ENCODE measurements at places on chromosomes 5 and 9.

DNA sequence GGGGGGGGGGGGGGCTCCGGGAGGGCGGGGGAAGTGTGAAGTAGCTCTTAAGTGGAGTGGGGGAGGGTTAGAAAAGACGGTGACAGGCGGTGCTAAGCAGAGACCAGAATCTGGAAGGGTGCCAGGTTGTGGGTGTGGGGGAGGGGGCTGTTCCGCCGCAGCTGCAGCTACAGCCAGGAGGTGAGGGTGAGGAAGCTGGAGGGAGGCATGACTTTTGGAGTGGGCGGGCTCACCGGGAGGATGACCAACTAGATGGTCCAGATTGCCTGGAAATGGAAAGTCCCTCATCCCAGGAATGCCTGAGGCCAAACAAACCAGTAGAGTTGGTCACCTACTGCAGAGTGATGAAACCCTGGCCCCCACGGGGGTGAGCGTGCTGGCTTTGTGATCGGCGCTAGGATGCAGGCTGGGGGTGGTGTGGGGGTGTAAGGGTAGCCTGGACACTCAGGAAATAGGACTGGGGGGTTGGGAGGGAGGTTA is 158.1 kb upstream of the SHB start:
- peak; percentile 14 for DNase-seq

DNA sequence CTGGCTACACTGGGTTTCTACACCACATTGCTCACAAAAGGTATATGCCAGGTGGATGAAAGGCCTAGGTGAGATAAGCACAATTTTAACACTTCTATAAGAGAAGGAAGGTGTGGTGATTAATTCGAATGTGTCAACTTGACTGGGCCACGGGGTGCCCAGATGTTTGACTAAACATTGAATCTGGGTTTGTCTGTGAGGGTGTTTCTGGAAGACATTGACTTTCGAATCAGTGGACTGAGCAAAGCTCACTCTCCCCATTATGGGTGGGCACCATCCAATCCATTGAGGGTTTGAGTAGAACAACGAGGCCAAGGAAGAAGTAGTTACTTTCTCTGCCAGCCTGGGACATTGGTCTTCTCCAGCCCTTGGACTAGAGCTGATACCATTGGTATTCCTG is 78.2 kb upstream of the COL5A1 start:
- no peak for DNase-seq

GRCh38 chr5:45774528-45774927 is 78.3 kb upstream of the HCN1 start:
- no peak for DNase-seq

- DNase-seq, result no peak
Observed at GRCh38 chr9:124602632-124603031, 95.4 kb upstream of the NR5A1 start.

DNA sequence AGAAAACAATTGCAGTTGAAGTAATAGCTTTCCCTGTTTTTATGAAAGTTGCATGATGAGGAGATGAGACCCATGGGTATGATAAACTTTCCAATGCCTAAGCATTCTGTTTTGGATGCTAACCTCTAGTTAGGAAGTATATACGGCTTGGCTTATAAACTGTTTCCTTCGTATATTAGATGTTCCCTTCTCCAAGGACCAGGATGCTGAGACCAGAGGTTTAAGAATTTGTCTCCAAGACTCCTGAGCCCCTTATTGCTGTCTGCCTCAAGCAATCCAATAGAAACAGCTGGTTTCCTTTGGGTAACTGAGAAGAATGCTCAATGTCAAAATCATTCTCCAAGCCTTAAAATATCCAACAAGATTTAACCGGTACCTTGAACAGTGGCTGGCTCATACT is 12.2 kb upstream of the TNC start:
- DNase-seq, result no peak

DNA sequence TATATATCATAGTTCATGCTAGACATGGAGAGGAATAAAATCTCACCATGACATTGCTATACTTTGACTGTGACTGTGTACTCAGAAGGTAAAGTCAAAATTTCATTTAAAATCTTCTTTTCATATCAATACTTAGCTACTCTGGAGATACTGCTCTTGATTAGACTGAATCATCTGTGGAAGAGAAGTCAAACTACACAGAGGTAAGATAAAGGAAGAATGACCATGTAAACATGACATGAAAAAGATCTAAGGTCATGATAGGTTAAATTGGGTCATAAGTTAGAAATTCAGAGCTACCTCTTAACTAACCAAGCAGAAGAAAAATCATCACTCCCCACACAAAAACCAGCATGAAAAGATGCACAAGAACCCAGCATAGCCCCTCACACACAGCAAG is 44.8 kb upstream of the RLN1 start:
- DNase-seq, result no peak

DNA sequence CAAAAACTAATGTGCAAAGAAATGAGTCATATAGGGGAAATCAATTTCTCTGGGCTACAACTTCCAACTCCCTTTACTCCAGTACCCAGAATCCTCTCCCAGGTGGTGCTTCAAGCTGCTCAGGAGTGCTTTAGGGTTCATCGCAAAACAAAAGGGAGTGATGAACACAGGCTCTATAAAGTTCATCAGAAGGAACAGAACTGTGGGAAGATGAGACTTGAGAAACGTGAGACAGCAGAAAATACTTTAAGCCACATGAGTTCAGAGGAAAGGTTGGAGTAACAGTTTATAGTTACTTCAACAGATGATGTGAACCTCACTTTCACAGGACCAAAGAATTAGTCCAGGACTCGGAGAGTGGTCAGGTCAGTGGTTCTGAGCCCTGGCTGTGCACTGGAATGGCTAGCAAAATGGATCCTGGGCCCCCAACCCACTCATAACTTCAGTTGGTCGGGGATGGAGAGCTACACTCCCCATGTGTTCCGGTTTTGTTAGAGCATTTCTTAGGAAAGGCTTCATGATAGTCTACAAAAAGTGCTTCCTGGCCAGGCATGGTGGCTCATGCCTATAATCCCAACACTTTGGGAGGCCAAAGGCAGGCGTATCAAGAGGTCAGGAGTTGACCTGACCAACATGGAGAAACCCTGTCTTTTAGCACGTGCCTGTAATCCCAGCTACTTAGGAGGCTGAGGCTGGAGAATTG is 4.3 kb downstream of the RPL12 start:
- no peak for DNase-seq

DNA sequence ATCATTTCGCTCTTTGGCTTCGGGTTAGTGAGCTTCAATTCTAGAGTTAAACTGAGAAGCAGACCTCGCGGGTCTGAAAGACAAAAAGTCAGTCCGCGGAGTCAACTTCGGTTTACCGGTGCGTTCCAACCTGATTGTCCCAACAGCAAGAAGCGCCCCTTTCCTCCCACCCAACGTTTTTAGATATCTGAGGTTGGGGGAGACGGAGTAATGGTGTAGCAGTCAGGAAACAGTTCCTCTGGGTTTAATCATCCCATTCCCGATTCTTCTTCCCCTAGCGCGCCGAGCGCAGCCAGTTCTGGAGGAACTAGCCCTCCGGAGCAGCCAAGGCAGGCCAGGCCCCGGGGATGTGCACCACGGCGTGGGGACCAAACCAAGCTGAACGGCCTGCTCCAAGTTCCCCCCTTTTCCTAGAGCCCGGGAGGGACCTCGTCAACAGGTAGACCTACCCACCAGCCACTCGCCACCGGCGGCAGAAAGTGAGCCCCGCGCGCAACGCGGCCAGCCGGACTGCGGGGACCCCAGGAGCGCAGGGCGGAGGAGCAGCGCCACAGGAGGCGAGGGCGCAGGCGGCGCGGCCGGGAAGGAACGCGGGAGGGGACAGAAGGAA is 622 bp upstream of the ISL1 start:
- no peak for DNase-seq

GRCh38 chr9:126618585-126619360 is 5.0 kb downstream of the LMX1B start:
- DNase-seq, result no peak

GRCh38 chr5:103674251-103674650 is 111.7 kb upstream of the NUDT12 start:
- no peak for DNase-seq

DNA sequence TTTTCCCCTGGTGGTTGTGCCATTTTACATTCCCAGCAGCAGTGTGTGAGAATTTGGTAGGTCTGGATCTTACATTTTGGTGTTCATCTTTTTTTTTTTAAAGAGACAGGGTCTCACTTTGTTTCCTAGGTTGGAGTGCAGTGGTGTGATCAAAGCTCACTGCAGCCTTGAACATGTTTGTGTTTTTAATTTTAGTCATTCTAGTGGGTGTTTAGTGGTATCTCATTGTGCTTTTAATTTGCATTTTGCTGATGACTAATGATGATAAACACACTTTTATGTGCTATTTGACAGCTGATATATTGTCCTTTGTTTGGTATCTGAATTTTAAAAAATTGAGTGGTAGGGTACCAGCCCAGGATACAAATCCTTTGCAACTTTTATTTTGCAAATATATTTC is 53.4 kb upstream of the POMT1 start:
- DNase-seq, result no peak

DNA sequence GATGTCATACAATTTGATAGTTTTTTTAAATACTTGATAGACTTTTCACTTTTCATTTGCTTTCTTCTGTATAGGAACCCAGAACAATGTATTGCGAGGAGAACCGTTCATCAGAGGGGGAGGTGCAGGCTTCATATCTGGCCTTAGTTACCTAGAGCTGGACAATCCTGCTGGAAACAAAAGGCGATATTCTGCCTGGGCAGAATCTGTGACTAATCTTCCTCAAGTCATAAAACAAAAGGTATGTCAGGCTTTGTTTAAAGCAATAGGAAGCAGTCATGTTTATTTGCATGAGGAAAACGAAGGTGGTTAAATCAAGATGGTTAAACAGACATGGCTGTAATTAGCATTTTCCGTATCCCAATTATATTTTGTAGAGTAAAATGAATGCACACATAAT is 46.0 kb downstream of the C7 start:
- DNase-seq, result no peak

DNA sequence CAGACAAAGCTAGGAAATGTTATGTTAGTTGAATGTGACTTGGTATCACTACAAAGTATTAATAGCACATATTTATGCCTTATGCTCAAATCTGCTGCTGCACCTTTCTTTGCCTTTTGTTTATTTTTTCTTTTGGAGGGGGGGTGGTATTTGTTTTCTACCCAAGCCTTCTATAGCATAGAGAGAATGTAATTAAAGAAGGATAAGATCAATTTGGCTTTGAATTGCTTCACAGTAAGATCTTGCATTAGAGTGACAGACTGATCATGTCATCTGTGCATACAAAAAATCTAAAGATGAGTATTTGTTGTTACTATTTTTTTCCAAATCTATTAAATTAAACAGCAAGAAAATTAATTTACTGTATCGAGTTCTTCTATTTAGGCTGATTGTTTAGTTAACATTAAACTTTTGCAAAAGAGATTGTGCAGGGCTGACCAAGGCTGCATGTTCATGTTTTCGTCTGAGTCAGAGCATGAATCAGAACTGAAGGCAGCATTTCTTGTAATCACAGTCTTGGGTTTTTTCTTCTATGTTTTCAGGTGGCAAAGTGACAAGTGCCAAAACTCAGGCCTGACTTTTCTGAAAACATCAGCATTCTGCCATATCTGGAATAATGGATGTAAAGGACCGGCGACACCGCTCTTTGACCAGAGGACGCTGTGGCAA is 1007.1 kb upstream of the WWC1 start:
- DNase-seq, result no peak

DNA sequence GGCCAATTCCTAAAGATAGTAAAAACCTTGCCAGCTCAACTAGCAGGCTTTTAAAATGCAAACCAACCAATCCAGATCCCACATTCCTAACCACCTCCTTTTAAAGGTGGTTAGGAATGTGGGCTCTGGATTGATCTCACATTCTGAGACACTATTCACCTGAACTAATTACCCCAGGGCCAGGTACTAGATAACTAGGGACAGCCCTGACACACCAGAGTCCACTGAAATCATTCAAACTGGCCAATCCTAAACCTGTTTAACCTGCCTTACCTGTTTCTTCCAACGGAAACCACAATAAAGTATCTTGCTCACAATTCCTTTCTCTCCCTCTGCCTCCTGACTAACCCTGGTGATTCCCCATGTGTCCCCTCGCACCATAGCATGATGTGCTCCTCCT is 168.3 kb upstream of the DMAC1 start:
- DNase-seq, result no peak

- no peak for DNase-seq
Observed at GRCh38 chr9:1837453-1838084, 177.6 kb upstream of the SMARCA2 start.

- DNase-seq, result no peak
Observed at GRCh38 chr9:89436963-89437625, 60.8 kb downstream of the SEMA4D start.

- DNase-seq, result no peak
Observed at GRCh38 chr5:133245191-133246052, 193.6 kb downstream of the HSPA4 start.

Measured in activated naive CD8-positive, alpha-beta T cell treated with anti-CD3 and anti-CD28 coated beads, Interleukin-2, amount 50 U/mL, for 16 hours (primary cell).